GM10248 (cell line): ENCODE measurements at places on chromosomes 1 and 21.
A peak's percentile ranks its signal among the peaks of the same experiment; 100 is the strongest.

- DNase-seq: no peak
Observed at GRCh38 chr21:44327603-44327974, 11.6 kb downstream of the CFAP410 start.

GRCh38 chr1:8985915-8986813 lies 40.1 kb downstream of the SLC2A7 start:
- no peak for DNase-seq

GRCh38 chr1:202143768-202144401 lies 652 bp downstream of the ARL8A start:
- DNase-seq: peak; percentile 72

GRCh38 chr21:33539616-33540015 lies 2.3 kb downstream of the GART start:
- no peak for DNase-seq
